ENCODE measurements at places on chromosomes 6 and 20.

DNA sequence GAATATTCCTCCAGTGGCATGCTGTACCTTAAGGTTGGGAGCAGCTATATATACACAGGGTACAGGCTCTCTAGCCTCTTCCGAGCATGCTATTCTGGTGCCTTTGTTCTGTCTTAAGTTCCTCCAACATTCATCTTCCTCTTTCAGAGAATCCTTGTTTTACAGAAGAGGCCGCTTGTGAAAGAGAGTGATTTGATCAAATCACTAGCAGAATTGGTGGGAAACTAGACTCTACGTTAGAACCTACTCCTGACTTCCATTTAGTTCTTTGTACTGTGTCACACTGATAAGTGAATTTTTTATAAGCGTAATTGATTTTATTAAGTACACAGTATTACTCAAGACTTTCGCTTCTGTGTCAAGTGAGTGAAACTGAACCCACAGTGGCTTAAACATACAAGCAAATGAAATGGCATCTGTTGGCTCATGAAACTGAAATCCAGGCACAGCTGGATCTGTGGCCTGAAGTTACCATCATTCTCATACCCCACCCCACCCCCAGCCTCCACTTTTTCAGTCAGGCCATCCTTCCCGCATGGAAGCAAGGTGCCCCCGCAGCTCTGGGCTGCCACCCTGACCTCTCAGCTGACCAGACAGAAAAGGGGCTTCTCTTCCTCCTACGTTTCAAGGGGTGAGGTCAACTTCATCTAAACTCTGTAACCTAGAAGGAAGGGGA lies 102.3 kb downstream of the RPP40 start:
- DNase-seq: no peak

- DNase-seq: no peak
Measured at GRCh38 chr6:134795691-134796090, 154.2 kb downstream of the ALDH8A1 start.

GRCh38 chr6:39360378-39360777 lies 37.9 kb upstream of the KCNK16 start:
- DNase-seq: no peak

DNA sequence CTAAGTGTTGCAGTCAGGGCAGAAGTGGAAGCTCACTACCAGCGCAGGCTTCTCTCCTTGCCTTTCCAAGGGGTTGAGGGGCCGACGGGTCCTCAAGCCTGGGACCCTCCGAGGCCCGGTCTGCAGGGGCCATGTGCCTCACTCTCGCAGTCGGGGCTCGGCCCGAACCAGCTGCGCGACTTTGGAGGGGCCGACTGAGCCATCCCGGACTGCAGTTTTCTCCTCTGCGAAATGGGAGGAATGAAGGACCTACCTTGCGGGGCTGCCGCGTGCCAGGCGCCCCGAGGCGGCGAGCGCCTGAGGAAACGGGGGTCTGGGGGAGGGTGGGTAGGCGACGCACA lies 5.6 kb downstream of the LZTS3 start:
- no peak for DNase-seq

DNA sequence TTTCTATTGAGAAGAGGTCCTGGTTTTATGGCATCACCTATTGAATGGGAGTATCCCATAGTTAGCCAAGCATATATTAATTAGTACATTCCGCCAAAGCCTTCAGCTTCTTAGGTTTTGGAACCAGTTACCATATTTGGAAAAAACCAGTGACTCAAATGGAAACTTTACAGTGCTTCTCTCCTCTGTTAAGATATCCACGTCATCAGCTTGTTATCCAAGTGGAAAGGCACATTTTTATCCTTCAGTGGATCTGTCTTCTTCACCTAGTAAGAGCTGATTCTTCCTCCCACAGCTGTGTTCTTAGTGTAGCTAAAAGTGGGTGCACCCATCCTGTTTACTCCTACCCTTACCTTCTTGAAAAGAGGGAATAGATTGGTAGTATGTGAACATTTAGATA lies 34.5 kb downstream of the TPD52L1 start:
- DNase-seq: no peak

DNA sequence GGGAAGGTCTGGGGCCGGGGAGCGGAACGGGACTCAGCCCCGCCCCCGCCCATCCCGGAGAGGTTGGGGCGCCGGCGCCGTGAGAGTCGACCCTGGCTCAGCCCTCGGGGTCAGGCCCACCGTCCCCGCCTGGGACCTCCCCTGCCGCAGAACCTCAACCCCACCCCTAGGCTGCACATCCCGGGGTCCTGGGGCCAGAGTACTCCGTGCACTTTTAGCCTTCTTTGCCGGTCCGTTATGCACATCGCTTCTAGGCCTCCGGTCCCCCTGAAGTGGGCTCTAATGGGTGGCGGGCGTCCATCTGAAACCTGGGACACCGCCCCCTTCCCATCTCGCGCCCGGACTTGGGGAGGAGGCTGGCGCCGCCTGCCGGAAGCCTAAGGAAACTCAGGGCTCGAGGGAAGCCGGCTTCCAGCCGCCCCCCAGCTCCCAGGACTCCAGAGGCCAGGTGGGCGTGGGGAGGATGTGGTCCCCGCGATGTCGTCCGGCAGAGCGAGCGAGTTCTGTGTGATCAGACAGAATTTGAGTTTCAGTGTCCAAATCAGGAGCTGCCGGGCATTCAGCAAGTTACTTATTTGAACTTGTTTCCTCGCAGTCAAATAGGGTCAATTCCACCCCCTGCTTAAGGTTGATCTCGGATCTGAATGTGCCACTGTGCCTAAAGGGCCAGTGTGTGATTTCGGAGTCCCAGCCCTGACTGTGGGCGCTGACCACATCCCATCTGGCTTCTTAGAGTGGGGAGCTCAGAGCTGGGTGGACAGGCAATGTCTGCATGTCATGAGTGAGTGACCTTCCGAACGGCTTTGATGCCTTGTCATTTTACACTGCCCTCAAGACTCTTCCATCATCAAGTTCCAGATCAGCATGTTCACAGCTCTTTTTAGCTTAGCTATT lies 47.6 kb downstream of the CPXM1 start:
- DNase-seq: no peak

DNA sequence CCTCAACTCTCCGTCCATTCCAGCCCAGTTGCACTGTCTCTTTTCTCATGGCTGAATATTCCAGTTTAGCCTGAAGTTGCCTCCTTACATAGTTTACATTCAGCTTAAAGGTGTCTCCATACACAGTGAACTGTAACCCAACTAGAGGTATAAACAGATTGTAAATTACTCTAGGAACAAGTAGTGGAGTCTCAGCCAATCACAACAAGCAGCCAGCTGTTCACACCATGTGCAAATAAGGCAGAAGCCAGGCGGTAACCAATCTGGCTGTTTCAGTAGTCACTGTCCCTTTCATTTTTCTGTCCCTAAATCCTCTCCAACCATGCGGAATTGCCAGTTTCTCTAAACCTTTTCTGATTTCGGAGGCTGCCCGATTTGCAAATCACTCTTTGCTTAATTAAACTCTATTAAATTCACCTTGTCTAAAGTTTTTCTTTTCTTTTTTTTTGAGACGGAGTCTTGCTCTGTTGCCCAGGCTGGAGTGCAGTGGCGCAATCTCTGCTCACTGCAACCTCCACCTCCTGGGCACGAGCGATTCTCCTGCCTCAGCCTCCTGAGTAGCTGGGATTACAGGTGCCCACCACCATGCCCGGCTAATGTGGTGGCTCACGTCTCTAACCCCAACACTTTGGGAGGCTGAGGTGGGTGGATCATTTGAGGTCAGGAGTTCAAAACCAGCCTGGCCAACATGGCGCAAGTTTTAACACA lies 37.6 kb upstream of the GFOD1 start:
- no peak for DNase-seq

- no peak for DNase-seq
Measured at GRCh38 chr6:87333033-87333432, 4.0 kb upstream of the GJB7 start.

GRCh38 chr20:34065260-34065659 lies 46.8 kb downstream of the EIF2S2 start:
- peak; percentile 83 for DNase-seq

DNA sequence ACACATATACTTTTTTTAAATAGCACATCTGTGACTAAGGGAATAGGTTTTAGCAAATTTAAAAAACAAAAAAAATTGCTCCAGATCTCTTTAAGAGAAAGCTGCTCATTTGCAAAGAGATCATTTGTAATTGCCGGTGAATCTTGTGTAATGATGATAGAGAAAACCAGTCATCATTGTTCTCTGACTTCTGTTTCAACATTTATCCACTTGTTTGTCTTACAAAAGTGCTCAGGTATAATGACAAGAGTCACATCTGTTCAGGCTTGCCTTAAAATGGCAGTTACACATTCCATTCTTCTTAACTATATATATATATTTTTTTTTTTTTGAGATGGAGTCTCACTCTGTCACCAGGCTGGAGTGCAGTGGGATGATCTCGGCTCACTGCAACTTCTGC lies 165.2 kb downstream of the AIG1 start:
- no peak for DNase-seq

- DNase-seq: no peak
Measured at GRCh38 chr6:90411292-90411781, 114.7 kb upstream of the BACH2 start.

GRCh38 chr6:131787079-131787478 lies 20.7 kb upstream of the ENPP1 start:
- no peak for DNase-seq

GRCh38 chr20:59817406-59817805 lies 116.0 kb downstream of the SYCP2 start:
- DNase-seq: no peak

DNA sequence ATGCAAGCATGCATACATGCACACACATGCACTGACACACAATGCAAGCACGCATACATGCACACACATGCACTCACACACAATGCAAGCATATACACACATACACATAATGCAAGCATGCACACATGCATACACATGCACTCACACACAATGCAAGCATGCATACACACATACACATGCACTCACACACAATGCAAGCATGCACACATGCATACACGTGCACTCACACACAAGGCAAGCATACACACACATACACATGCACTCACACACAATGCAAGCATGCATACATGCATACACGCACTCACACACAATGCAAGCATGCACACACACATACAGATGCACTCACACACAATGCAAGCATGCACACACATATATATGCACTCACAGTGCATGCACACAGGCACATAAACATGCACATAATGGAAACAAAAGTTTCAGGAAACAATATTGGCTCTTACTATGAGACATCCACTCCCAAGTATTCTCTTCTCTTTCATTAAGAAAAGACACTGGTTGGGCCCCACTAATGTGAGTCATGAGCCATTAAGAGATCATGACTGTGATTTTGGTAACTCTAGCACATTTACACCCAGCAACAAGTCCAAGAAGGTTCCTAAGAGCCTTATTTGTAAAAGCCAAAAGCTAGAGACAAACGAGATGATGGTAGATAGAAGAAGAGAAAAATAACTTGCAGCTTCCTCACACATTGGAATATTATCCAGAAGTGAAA lies 22.2 kb downstream of the APCDD1L start:
- DNase-seq: no peak

DNA sequence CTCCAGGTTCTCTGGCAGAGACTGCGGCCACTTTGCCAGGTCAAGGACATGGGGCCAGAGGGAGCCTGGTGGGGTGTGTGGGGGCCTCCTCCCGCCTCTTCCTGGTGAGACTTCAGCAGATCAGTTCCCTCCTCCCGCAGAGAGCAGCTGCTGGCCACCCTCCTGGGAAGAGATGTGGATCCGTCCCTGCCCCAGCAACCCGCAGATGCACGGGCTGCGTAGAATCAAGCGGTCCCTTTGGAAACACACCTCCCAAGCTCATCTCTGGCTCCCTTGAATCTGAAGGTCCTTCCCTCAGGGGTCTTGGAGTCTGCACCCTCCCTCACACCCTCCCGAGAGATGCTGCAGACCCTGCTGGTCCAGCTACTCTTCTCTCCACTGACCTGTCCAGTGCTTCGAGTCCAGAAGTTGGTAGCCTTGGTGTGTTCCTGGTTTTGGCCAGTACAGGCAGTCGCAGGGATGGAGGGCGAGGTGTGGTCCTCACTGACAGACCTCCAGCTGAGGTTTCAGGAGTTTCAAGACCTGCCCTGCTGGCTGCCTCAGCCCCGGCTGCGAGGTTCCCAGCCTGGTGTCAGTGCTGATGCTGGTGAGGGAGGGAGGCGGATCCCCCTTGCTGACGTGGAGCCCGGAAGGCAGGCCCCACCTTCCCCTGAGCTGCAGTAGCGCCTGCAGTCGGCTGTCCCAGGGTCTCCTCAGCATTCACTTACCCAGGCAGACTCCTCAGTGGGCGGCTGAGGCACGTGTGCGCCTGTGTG lies at the start of gene NPBWR2:
Gene NPBWR2 (minus strand): TSS at position 585 of the 755 bp plus-strand sequence. CDS start 734 bp downstream, outside the sequence.
- peak; percentile 3 for DNase-seq

GRCh38 chr6:54217018-54217417 lies 91.2 kb upstream of the TINAG start:
- no peak for DNase-seq

- no peak for DNase-seq
Measured at GRCh38 chr6:151482290-151482689, 11.5 kb upstream of the CCDC170 start.

DNA sequence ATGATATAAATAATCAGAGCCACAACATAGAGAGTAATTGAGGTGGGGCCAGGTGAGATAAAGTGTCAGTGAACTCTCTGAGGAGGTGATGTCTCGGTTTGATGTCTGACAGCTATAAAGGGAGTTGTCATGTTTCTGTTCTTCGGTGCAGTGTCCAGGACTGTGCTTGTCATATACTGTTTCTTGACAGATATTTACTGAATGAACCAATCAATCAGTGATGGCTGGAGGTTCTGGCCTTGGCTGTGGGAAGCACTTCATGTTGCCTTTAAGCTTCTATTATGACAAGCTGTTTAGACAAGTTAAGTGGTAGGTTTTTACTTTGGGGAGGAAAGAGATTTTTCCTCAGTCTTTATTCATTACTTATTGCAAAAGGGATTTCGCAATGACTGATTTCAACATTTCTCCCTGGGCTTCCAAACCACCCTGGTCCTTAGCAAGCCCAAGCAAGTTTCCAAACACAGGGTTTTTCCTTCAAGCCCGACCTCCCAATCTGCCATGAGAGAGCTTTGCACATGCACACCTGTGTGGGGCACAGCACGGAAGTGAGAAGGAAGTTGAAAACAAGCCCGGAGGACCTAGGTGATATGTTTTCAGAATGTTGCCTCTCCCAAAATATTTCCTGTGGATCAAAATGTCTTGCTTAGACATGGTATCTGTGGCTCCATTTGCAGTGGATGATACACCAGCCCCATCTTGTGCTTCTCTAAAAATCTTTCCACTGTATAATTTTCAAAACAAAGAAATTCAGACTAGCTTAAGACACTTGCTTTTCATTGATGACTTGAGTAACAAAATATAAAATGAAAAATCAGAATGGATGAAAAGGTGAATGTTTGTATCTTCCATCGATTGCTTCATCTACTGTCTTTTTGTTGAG lies 567.3 kb upstream of the BTBD3 start:
- no peak for DNase-seq

GRCh38 chr6:122806291-122806690 lies 17.2 kb downstream of the SMPDL3A start:
- no peak for DNase-seq

DNA sequence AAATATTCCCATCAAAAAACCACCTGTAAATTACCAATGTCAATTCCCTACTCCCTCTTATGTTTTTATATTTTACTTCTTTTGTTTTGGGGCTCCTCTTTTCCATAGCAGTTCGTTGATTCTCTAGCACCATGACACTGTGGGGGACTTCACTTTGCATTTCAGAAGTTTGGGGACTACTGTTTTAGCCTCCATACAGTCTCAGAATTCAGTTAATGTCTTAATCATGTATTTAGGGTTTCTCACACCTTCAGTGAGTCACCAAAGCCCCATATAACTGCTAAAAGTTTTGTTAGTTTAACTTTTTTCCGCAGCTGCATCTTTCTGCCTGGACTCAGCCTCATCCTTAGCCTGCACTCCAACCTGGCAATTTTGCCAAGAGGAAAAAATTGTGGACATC lies 20.7 kb upstream of the AIG1 start:
- DNase-seq: no peak
